ENCODE measurements at places on chromosomes 1 and 21.

- no peak for DNase-seq
Observed at GRCh38 chr1:100476735-100477290, 61.1 kb upstream of the GPR88 start.

GRCh38 chr1:110850627-110851026 is 22.3 kb upstream of the CD53 start:
- DNase-seq = no peak

DNA sequence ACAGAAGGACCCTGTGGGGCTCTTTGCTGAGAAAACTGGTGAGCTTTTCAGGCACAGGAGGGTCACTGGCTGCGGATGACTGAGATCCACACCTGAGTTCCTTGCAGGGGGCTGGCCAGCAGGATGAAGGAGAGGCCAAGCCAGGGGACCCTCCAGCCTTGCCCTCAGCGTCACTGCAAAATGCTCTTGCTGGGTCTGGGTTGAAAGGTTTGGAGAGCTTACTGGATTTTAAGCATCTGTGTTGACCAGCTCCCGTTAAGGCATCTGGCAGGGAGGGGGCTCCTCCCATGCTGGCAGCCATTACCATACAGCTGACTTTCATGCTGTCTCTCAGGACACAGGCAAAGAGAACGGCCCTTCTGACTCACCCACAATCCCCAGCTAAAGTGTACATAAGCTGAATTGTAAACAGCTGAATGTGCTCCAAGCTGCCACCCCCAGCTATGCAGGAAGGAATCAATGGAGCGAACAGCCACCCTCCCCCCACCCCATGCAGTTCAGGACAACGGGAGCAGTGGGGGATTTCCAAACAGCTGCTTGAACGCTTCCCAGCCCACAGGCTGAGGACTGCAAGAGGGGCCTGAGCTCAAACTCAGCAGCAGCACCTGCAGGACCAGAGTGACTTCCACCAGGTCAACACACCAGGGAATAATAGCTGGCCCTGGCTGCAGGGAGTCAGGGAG is 21.3 kb upstream of the A3GALT2 start:
- peak; percentile 56 for DNase-seq

GRCh38 chr1:115343200-115343737 is 5.2 kb upstream of the NGF start:
- DNase-seq = no peak

- DNase-seq = no peak
Observed at GRCh38 chr1:223662943-223663342, 2.6 kb downstream of the CAPN8 start.

GRCh38 chr1:54298284-54299033 is 98.5 kb downstream of the MRPL37 start:
- no peak for DNase-seq

GRCh38 chr1:10873189-10873588 is 76.7 kb upstream of the CASZ1 start:
- no peak for DNase-seq
